ENCODE measurements at places on chromosomes 7 and 10.

GRCh38 chr7:44703921-44704320, 44.7 kb upstream of the ZMIZ2 start:
- DNase-seq, result no peak

- peak; percentile 34 for DNase-seq
These were observed at the start of gene AGAP3 for GRCh38 chr7:151085691-151086620. AGAP3 (plus strand) TSS chr7:151086475; CDS start chr7:151086742, 267 bp downstream.

DNA sequence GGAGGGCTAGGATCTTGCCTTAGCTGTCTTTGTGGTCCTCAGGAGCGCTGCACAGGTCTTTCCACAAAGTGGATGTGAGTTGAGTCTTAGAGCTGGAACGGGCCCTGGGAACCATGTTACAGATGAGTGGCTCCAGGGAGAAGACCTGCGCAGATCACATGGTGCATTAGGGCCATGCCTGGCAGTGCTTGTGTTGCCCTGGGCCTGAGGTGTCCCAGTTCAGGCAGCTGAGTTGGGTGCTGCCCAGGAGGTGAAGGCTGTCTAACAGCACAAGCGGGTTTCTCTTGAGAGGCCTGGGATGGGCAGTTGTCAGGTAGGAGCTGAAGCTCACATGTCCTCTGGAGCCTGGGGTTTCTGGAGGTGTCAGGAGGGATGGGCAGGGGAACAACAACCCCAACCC, 33.7 kb upstream of the ANKRD2 start:
- no peak for DNase-seq

GRCh38 chr7:19262826-19263225, 117.6 kb upstream of the FERD3L start:
- DNase-seq, result no peak

- DNase-seq, result no peak
These were observed 10.4 kb downstream of the ZNF365 start for GRCh38 chr10:62384447-62385081.

DNA sequence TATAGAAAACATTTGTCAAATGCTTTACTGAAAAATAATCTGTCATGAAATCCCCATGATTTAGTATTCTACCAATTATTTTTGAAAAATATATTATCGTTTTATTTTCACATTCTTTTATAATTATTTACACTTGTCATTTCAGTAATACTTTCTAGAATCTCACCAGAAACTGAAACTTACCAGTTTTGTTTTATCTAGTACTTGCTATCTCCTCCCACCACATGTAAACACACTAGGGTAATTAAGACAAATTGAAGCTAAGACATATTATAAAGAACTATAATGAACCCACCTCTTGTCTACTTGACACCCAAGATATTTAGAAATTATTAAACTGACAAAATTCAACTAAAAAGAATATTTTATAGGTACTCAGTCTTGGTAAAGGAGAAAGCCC, 51.5 kb upstream of the GRM3 start:
- no peak for DNase-seq

- no peak for DNase-seq
These were observed 33.2 kb downstream of the RBM33 start for GRCh38 chr7:155677688-155678087.

DNA sequence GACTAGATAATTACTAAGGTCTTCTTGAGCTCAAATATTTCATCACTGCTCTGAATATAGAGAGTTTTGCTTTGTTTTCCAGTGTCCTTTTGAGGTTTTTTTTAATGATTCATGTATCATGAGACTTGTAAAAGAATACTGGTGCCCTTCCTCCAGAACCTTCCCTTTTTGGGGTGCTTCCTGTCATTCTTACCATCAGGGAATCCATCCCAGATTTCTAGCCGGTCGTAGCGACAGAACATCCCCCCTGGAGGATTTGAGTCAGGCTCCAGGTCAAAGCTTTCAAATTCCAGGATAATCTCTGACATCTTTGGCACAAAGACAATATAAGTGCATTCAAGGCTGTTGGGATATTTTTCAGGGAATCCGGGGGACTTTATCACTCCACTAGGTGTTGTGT, 71.0 kb downstream of the NRP1 start:
- no peak for DNase-seq

GRCh38 chr10:103691723-103692435, 163.5 kb downstream of the SH3PXD2A start:
- DNase-seq, result no peak

DNA sequence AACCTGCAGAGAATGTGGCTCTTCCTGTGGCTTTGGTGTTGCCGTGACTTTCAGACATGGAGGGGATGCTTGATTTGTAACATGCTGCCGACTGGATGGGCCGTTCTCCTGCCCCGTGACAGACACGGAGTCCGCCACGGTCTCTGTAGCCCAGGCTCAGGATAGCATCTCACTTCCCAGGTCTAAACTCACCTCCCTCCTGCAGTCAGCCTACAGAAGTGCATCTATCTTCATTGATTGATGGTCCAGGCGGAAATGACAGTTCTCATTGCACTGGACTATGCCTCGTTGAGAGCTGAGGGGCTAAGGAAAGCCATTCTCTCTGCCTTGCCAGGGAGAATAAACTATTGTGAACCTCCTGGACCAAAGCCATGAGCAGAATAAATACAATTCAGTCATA, 77.5 kb downstream of the CHN2 start:
- no peak for DNase-seq

- peak; percentile 81 for DNase-seq
These were observed 19.4 kb downstream of the ZMIZ2 start for GRCh38 chr7:44767912-44768627.

DNA sequence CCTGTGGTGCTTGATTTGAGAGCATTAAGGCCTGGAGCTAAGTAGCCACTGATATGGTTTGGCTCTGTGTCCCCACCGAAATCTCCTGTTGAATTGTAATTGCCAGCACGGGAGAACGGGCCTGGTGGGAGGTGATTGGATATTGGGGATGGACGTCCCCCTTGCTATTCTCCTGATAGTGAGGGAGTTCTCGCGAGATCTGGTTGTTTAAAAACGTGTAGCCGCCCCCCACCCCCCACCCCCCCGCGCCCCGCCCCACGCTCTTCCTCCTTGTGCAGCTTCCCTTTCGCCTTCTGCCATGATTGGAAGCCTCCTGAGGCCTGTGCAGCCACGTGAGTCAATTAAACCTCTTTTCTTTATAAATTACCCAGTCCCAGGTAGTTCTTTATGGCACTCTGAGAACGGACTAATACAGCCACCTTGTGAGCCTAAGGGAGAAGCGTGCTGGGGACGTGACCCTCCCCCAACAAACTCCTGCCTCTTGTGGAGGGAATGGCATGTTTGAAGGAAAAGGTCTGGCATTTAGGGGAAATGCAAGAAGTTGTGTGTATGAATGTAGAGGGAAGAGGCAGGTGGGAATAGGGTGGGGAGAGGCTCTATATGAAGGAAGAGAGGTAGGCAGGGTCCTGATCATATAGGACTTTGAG, 118.0 kb upstream of the KMT2C start:
- DNase-seq, result no peak

GRCh38 chr7:15643000-15643705, 43.3 kb downstream of the MEOX2 start:
- DNase-seq, result no peak

DNA sequence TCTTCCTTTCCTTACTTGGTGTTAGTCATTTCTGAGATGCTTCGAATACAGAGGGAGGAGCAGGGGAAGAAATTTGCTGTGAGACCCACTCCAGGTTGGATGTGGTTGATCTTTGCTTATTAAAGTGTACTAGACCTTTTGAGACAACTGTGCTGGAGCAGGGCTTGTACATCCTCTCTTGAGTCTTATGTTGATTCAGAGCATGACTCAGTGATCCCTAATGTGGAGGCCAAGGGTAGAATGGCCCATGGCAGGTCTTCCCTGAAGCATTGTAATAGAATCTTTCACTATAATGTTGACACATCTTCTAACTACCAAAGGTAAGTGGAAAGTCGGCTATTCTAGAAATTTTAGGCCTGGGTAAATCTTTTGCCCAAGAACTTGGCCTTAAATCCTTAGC, 17.0 kb upstream of the SFR1 start:
- no peak for DNase-seq

DNA sequence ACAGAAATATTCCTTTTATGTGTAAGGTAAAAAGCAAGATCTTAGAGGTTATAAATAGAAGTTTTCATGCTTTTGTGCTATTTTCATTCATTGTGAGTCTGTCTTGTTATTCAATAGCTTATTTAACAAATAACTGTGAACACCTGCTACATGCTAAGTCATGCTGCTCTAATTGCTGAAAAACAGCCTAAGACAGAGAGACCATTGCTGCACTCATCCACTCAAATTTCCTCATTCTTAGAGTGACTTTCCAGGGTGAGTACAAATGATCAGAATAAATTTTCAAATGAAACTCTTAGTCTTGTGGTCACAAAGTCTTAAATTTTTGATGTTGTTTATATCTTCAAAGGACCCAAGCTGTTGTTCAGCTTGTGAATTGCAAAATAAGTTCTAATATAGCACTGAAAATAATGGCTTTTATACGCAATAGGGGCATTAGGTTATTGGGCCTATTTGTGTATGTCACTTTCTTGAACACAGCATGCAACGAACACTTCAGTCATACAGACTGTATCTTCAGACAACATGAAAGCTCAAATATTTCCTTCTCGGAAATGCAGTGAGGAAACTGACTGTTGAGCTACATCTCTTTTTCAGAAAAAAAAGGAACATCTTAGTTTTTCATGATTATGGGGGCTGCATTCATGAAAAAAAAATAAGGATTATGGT, 247.9 kb upstream of the PCDH15 start:
- DNase-seq, result no peak

DNA sequence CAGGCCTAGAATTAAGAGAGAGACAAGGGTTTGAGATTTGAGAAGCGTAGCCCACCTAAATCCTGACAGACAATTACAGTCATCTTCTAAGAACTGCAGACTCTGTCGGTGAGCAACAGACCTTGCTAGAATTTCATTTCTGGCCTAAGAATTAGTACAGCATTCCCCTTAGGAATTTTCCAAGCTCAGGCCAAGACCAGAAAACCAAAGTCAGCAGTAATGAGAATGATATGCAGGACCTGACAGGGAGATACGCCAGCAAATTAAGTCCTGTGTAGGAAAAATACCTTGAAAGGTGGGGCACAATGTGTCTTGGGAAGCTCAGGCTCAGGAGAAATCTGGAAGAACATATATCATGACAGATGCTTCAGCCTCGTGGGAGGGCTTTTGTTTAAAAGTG, 52.7 kb upstream of the HERPUD2 start:
- DNase-seq, result no peak

DNA sequence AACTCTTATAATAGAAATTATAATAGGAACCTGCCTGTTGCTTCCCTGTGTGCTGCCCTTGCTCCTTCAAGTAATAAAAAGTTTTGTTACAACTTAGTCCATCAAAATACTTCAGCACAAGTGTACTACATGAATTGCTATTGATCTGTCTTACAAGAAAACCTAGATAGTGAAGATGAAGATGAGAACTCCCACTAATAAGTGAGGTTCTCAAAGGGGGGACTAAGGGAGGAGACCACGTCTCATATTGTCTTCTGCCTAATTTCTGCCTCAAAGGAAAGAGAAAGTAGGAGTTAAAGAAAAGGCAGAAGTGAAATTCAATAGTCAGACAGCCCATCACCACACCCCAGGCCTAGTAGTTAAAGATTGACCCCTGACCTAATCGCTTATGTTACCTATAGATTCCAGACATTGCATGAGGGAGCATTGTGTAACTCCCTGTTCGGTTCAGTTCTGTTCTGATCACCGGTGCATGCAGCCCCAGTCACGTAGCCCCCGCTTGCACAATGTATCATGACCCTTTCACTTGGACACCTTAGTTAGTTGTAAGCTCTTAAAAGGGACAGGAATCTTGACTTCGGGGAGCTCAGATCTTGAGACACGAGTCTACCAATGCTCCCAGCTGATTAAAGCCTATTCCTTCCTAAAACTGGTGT, 18.2 kb upstream of the CHST3 start:
- no peak for DNase-seq

DNA sequence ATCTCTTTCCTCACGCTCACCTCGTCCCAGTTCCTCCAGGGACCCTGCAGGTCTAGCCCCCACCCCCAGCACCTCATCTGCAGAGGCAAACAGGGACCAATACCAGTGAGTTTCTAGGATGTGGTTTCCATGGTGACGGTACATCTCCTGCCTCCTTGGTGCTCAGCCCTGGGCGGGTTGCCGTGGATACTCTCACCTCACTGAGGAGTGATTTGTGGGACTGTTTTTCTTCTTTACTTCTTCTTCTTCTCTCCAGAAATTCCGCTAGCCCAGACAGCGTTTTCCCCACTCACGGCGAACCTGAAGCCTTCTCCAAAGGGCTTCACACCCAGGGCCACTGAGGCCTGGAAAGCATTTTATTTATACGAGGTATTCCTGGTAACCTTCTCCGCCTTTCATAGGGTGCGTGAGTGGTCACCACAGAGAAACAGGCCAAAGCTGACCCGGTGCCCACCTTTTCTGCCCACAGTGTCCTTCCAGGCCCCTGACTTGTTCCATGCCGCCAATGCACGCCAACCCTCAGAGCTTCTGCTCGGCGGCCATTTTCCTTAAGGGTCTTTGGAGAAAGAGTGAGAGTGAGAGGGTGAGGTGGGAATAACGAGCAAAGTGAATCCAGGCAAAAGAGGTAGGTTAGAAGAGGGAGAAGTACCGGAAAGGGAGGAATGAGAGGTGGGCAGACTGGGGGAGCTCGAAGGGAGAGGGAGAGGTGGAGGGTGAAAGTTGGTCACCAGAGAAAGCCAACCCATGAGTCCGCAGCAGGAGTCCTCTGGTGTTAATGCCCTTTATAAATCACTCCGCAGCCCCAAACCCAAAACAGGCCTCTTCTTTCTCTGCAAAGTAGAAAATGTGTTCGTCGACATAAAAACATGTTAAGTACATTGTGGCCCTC, 15.5 kb downstream of the FAM241B start:
- DNase-seq, result no peak

GRCh38 chr10:96365571-96365970, 6.8 kb upstream of the OPALIN start:
- DNase-seq, result no peak

GRCh38 chr10:109740436-109740835, 182.9 kb downstream of the XPNPEP1 start:
- DNase-seq, result no peak

- no peak for DNase-seq
These were observed 194.4 kb upstream of the RNF32 start for GRCh38 chr7:156445997-156446761.

GRCh38 chr7:105107458-105107857, 93.5 kb downstream of the KMT2E start:
- no peak for DNase-seq

GRCh38 chr10:45509491-45509890, 135.5 kb downstream of the ALOX5 start:
- no peak for DNase-seq

- DNase-seq, result peak; percentile 95
These were observed at the start of the genes ALKBH4 and LRWD1 for GRCh38 chr7:102464577-102465280. ALKBH4 (minus strand) TSS chr7:102464863; CDS start chr7:102464836, 27 bp downstream. LRWD1 (plus strand) TSS chr7:102464984; CDS start chr7:102465081, 97 bp downstream.

DNA sequence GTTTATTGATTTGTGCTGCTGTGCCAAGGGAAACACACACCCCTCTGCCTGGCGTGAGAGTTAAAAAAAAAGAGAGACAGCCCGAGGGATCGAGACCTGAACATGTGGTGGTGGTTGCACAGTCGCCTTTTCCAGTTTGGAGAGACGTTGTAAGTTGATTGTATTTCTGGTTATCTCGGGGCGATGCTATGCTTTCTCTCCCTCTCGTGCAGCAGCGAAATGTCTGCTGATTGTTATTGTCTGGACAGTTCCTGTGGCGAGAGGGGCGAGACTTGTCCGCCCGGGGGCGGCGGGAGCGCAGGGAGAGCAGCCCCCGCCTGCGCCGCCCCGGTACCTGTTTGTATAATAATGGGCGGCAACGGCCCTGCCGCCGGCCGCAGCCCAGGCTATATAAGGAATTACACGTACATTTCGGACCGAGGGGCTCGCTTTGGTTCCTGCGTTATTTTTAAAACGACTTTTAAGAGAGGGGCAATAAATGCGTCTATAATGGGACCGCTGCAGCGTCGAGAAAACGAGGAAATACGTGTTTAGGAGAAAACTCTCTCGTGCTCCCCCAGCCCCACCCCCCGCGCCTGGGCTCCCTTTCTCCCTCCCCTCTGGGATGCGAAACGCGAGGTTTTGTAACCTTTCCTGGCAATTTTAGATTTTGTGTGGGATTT, 1.7 kb downstream of the ZEB1 start:
- no peak for DNase-seq

All from hematopoietic multipotent progenitor cell treated with erythropoietin and hydrocortisone succinate and interleukin-3 and kit ligand, for 17 days (in vitro differentiated cells).